ENCODE measurements at places on chromosomes 3 and 15. TPM values are rescaled to one million over a fixed set of nuclear protein-coding genes. Genes with fewer than 3 reads are reported as not detected.

LTF gene
- 0.36 TPM for polyA plus RNA-seq

GRCh38 chr3:60855250-60855649, 396.0 kb downstream of the FHIT start:
- H3K36me3 ChIP-seq, result no peaks in the 10 kb centered on the region
- H3K4me3 ChIP-seq, result no peak overlapping the region
- no peaks in the 10 kb centered on the region for H3K27me3 ChIP-seq
- DNase-seq, result no peak
- no peak overlapping the region for H3K27ac ChIP-seq
- no peaks in the 10 kb centered on the region for H3K4me1 ChIP-seq

- H3K4me3 ChIP-seq, result peak overlapping the region; percentile 51
- H3K27ac ChIP-seq, result no peak overlapping the region
- H3K4me1 ChIP-seq, result peaks cover 9% of the 10 kb centered on the region
- no peaks in the 10 kb centered on the region for H3K36me3 ChIP-seq
Observed at GRCh38 chr15:83107841-83108181, 366 bp downstream of the TM6SF1 start.

GRCh38 chr15:29299784-29300183, 30.2 kb upstream of the NSMCE3 start:
- no peak overlapping the region for H3K27ac ChIP-seq
- no peaks in the 10 kb centered on the region for H3K36me3 ChIP-seq
- no peaks in the 10 kb centered on the region for H3K4me1 ChIP-seq
- DNase-seq, result no peak
- H3K27me3 ChIP-seq, result no peaks in the 10 kb centered on the region
- no peak overlapping the region for H3K4me3 ChIP-seq

DNA sequence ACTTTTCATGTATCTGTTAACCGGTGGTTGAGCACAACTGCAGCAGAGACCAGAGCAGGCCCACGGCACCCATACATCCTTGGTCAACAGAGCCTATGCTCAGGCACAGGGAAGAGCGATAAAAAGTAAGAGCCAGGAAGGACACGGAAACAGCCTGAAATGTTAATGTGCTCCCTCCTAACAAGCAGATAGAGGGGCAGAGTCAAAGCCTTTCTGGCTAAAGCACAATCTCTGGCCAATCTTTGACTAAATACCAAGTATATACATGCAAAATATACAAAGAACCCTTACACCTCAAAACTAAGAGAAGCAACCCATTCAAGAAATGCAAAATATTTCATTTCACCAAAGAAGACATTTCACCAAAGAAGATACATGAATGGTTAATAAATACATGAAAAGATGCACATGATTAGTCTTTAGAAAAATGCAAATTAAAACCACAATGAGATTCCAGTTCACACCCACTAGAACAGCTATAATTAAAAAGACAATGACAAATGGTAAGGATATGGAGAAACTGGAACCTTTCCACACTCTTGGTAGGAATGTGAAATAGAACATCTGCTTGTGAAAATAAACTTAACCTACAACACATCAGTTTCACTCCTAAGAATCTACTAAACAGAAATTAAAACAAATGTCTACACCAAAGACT, 88.0 kb downstream of the OSBPL10 start:
- no peaks in the 10 kb centered on the region for H3K27me3 ChIP-seq
- peaks cover 7% of the 10 kb centered on the region for H3K4me1 ChIP-seq
- no peak overlapping the region for H3K27ac ChIP-seq
- no peak overlapping the region for H3K4me3 ChIP-seq

GRCh38 chr15:41494922-41495735, 1.5 kb downstream of the ITPKA start:
- no peak for DNase-seq
- H3K4me1 ChIP-seq, result no peaks in the 10 kb centered on the region
- peaks cover 5% of the 10 kb centered on the region for H3K36me3 ChIP-seq
- peak overlapping the region; percentile 16 for H3K4me3 ChIP-seq
- no peak overlapping the region for H3K27ac ChIP-seq

DNA sequence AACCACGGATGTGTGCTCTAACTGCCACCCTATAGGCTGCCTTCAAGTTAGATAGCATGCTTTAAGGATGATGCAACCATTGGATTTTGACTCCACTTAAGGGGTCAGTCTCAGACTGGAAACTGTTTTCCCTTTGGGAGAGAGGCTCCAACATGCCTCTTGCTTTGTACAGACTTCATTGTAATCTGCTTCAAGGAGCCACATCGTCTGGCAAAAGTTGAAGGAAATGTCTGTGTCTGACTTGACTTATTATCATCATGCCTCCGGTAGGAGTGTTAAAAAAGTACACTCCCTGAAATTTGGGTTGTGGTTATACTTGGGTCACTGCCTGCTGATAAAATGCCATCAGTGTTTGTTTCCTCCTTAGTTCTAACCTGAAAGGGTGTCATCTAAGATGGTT, 245.4 kb upstream of the CDIN1 start:
- H3K27me3 ChIP-seq, result no peaks in the 10 kb centered on the region
- H3K4me1 ChIP-seq, result no peaks in the 10 kb centered on the region
- no peak for DNase-seq
- no peak overlapping the region for H3K4me3 ChIP-seq

B3GNT5 gene
- 1.7 TPM for polyA plus RNA-seq
